ENCODE measurements at places on chromosomes 3 and 15.

- no peak for DNase-seq
These were observed 23.3 kb downstream of the LARP6 start for GRCh38 chr15:70830615-70831014.

GRCh38 chr3:146637871-146638270, 32.7 kb upstream of the PLSCR5 start:
- no peak for DNase-seq

DNA sequence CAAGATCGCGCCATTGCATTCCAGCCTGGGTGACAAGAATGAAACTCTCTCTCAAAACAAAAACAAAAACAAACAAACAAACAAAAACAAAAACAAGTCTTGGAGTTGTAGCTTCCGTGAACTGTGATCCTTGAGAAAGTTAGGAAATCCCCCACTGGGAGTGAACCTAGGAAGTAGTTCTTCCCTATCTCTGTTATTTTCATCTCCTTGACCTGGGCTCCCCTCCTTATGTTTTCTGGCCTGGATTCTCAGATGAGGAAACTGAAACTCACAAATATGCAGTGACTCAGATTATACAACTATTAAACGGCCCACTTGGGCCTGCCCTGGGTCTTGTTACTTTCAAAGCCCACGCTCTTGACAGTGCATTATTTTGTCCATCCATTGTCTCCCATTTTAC, 29.7 kb downstream of the SAXO2 start:
- no peak for DNase-seq

DNA sequence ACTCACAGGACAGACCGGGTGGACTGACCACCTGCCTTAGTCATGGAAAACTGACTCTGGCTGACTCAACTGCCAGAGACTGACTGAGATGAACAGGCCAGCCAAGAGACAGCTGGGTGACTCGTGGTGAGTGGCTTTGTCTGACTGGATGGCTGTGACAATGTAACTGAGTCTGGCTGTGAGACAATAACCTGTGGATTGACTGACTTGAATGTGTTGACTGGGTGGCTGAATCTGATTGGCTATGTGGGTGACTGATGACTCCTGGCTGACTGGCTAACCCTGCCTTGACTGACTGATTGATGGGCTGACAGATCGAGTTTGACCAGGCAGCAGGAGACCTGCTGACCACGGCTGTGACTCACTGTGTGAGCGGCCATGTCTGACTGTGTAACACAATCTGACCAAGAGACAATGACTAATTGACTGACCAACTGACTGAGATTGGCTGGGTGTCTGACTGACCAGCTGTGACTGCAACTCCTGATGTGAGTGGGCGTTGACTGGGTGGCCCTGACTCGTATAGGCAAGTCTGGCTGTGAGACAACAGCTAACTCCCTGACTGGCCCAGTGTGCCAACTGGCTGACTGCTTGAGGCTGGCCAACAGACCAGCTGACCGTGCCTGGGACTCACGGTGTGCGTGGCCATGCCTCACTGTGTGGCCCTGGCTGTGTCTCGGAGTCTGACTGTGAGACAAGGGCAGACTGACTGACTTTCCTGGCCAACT, 509.1 kb downstream of the SHQ1 start:
- DNase-seq: peak; percentile 82

DNA sequence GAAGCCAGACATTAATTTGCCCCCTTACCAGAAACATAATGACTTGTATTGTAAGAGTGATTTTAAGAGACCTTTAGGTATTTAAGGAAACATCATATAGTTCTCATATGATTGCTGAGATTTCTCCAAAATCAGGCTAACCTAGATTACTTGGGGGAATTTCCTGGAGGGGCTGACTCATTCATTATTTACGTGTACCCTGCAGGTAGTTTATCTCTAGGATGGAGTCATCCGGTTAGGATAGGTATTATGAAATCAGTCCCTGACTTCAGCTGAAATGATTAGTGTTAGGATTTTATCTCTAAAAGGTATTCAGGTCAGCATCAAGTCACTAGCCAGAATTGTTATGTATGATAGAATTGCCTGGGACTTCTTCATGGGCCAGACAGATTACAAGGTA, 97.5 kb downstream of the TCF12 start:
- DNase-seq: no peak

DNA sequence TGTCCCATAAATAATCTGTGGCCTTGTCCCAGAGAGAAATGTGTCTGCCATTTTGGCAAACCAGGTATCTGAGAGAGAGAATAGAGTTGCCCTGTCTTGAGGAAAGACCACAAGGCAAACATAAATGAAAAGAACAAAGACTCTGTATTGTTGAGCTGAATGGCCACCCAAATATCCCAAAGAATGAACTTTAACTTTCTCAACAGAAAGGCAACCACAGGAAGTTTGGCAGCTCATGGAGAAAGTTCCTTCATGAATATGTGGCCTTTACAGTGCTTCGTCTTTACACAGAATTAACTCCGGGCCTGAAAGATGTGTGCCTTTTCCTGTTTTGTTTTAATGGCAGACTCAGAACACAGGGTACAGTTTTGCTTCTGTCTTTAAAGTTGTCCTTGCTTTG, 41.4 kb upstream of the THBS1 start:
- no peak for DNase-seq

- DNase-seq: no peak
These were observed 160.9 kb downstream of the TIGIT start for GRCh38 chr3:114454551-114455251.

- peak; percentile 64 for DNase-seq
These were observed 620 bp downstream of the ABHD5 start for GRCh38 chr3:43691120-43691995.

- DNase-seq: no peak
These were observed 14.6 kb downstream of the ETV5 start for GRCh38 chr3:186094271-186094670.

GRCh38 chr3:186427627-186428281, 65.7 kb upstream of the DGKG start:
- no peak for DNase-seq

All from stimulated activated CD8-positive, alpha-beta memory T cell treated with anti-CD3 and anti-CD28 coated beads, Interleukin-4, amount 100 ng/mL, for 48 hours (primary cell).